GOT3 (cell line): ENCODE measurements at places on chromosomes 7 and 10.

DNA sequence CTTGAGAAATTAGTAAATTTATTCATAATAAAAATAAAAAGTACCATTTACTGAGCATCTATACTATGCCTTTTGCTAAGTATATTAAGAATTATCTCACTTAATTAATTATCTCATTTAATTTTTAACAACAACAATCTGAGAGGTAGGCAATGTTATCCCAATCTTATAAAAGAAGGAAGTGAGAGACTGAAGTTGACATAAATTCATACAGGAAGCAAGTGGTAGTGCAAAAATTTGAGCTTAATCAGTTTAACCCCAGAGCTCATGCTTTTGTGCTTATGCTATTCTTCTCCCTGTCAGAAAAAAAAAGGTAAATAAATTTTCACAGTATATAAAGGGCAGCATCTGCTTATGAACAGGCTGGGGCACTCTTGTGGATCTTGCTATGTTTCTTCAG is 2.7 kb upstream of the LIPF start:
- no peak for DNase-seq

GRCh38 chr7:44769776-44770294 is 21.2 kb downstream of the ZMIZ2 start:
- no peak for DNase-seq

DNA sequence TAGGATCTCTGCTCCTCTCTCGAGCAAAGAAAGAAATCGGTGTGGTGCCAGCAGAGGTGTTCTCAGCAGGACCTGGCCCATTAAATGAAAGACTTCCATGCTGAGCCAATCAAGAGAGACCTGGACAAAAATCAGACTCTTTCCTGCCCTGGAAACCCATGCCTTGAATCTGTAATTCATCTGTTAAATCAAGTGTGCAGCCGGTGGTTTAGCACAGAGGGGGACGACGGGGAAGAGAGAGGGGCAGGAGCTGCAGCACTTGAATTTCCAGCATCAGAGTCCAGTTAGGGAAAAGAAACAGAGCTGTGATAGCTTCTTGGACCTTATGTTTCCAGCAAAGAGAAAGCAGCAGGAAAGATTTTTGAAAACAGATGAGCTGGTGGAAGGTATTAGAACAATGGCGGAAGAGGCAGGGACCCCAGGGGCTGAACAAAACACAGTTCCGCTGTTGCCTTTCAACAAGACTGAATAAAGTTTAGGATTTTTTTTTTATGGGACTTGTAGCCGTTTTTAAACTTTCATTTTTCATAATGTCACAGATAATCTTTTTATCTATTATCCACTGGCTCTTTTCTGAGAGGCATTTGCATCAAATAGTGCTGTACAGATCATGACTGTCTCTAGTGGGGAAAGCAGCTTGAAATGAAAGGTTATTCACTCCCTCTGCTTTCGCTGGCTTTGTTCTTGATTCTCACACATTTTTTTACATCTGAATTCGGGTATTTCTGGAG is 543.6 kb upstream of the GALNT17 start:
- no peak for DNase-seq

DNA sequence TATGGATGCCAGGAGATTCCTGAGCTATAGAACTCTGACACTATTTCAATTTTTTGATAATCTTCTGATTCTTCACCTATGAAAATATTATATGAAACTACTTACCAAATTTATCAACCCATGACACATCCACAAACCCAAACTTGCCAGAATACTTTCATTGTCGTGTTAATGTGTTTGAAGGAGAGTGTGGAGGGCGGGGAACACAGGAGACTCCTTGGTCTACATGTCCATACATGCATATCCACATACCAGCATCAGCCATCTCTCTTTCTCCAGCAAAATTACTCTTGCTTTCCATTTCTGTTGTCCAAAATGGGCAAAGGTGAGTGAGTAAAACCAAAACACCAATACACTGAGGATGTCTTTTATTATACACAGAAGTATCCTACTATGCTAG is 23.5 kb upstream of the BPGM start:
- DNase-seq: no peak
